Stimulated activated CD8-positive, alpha-beta memory T cell treated with anti-CD3 and anti-CD28 coated beads, Interleukin-7, amount 100 ng/mL, for 4 hours (primary cell): ENCODE measurements at places on chromosomes 3 and 15.
A peak's percentile ranks its signal among the peaks of the same experiment; 100 is the strongest.

DNA sequence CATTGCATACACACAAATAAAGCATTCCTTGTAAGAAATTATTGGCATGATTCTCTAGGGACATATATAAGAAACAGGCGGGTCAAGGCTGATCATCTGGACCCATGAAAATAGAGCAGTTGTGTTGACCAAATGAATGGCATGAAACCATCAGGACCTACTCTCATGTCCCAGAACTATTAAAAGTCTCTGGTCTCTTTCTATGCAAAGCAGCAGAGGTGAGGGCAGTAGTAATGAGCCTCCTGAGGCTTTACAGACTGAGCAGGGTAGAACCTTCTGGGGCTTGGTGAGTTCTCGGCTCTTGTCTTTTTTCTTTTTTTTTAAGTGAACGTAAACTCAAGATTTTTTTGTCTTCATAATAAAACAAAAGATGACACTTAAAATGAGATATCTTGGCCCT is 9.3 kb downstream of the GLDN start:
- DNase-seq, result no peak

DNA sequence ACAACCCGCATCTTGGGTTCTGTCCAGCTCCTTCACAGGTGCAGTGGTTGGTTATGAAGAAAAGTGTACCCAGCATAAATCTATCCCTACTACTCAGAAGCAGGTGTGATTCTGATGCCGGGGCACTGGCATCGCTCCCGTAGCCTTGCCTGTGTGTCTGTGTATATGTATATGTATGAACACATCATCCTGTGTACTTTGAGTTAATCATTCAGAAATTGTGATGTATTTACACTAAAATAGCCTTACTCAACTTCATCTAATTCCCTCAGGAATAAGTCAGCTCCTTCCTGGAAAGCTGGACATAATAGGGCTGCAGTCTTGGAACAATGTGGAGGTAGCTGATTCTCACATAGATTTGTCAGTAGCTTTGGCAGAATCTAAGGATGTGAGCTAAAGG is 6.7 kb upstream of the ZBED2 start:
- DNase-seq, result no peak

DNA sequence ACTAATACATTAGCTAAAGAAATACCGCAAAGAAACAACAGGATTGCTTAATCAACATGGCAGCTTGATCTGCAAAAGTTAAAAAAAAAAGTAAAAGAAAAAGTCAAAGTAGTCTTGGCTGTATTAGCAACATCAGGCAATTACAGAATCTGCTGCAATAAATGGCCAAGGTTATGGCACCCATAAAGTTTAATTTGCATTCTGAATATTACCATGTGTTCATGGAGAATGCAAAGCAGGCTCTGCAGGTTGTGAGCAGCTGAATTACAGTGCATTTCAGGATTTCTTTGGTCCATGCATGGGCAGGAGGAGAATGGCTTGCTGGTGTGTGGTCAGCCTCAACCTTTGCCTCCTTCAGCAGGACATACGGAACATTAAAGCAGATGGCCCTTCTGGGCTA is 199.1 kb upstream of the AZI2 start:
- DNase-seq, result no peak

DNA sequence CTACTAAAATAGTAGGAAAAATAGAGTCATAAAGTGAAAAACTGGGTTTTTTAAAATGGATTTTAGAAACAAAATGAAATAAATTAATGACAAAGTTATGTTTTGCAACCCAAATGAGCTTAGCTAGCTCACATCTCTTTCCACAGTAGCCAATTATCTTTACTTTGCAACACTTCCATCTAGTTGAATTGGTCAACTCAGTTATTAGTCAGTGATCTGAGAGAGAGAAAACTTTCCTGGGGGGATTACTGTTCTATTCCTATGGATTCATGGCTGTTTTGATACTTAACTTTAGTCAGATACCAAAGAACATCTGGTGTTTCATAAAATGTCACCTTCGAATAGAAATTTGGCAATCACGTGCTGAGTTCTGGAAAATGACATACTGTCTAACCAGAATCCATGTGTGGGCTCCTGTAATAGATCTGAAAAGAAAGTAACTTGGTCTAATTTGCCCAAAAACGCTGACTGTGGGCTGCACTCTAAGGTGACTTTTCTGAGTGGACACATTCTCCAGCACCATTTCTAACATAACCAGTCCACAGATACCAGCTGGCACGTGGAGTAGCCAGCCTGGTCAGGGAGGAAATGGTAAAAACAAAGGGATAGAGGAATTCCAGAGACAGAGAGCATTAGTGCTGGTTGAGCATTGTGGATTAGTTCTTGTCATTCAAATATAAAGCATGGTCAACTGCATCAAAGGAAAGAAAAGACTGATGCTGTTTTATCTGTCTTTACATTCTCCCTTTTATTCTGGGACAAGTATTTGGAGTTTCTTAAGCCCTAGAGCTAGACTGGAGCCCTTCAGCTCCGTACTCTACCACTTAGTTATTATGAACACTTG is 45.2 kb upstream of the CCDC80 start:
- no peak for DNase-seq

GRCh38 chr15:39275066-39275465 is 305.8 kb upstream of the THBS1 start:
- DNase-seq, result no peak

GRCh38 chr15:101660005-101660404 is 7.8 kb upstream of the TM2D3 start:
- DNase-seq, result no peak

DNA sequence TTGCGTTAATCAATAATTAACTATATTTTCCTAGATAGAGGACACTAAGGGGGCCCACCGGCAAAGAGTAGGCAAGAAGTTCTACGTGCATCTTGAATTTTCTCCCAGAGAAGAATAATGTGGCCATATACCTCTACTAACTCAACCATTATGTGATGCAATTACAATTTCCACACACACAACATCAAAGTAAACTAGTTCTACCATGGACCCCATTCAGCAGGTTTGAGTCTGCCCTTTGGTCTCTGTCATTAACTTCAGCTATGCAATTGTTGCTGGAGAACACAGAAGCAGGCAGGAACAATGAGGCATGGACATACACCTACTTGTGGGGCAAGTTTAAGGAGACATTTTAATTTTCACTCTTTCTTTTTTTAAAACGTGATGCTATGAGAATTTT is 705.9 kb downstream of the PDCD6IP start:
- no peak for DNase-seq

DNA sequence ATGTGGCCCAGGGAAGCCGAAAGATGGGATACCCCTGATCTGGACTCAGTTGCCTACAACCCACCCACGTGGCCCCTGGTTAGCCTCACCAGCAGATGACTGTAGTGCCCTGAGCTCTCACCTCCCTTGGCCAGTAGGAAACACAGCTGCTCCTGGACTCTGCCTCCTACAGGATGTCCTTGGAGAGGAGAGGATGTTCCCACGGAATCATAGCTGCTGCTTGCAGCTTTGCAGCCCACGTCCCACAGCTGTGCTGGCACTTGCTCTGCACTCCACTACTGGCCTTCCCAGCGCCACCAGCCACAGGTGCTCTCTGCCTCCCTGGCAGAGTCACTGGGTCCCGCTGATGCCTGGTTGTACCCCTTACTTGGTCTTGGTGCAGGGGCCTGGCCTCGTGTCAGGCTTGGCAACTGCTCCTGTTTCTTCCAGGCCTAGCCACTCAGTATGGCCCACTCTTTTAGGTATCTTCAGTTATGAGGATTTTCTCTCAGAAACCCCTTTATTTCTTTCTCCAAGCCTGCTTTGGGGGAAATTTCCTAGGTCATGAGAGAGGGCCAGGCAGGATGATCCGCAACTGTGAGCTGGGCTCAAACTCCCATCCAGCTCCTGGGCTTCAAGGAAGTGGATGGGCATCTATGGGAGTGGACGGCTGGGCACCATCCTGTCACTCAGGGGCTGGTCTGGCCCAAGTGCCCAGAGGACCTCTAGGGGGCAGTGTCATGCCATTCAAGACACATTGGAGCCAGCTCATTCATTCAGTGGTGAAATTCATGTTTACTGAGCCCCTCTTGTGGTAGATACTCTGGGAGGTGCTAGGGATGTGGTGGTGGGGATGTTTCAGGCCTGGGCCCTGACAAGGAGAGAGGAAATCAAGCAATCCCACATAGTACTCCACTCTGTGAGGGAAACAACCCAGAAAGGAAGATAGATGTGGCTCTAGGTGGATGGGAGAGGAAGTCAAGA is 16.2 kb upstream of the VILL start:
- peak; percentile 29 for DNase-seq

DNA sequence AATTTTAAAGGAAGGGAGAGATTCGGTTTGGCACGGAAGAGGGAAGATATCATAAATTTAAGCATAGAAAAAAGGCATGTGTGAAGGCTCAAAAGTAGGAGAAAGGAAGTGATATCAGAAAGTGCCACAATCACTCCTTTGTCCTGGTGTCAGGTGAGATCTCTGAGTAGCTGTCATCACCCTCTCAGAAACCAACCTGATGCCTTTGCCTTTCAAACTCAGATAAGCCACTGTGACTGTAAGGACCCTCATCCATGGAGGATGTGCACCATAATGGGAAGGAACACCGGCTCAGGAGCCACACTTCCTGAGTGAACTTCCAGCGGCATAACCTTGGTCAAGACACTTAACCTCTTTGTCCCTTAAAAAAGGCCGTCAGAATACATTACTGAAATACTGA is 318.7 kb upstream of the SEMA6D start:
- DNase-seq, result no peak

- DNase-seq, result peak; percentile 54
Measured at GRCh38 chr3:196643201-196643749, 3.8 kb downstream of the NRROS start.

- DNase-seq, result no peak
Measured at GRCh38 chr3:32641356-32641755, 43.6 kb upstream of the CNOT10 start.

DNA sequence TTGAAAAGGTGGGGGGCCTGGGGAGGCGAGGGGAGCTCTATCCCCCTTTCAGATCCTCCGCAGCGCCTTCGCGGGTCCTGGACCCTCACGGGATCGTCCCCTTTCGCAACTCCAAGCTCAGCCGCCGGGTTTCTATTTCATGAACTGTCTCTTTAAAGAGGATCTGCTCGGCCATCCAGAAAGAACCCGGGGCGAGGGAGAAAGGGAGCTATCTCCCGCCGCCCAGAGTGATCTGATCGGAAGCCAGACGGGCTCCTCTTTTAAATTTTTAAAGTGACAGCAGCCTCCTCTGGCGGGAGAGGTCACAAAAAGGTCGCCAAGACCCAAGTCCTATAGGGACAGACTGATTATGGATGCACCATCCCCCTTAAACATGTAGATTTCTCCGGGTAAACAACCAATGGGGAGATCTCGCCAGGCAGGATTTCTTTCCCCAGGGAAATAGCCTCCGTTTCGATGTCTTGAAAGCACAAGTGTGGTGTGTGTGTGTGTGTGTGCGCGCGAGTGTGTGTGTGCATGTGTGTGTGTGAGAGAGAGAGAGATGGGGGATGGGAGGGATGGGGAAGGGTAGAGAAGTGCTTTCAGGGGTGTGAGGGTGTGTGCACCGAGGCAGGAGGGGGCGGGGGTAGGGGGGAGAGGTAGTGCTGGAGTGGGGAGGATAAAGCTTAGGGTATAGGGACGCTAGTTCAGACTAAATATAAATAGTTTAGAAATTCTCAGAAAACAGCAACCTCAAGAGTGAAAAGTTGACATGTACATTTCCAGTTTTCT is 516.1 kb downstream of the MECOM start:
- DNase-seq, result no peak

GRCh38 chr3:37989821-37990480 is 635 bp upstream of the VILL start:
- no peak for DNase-seq

DNA sequence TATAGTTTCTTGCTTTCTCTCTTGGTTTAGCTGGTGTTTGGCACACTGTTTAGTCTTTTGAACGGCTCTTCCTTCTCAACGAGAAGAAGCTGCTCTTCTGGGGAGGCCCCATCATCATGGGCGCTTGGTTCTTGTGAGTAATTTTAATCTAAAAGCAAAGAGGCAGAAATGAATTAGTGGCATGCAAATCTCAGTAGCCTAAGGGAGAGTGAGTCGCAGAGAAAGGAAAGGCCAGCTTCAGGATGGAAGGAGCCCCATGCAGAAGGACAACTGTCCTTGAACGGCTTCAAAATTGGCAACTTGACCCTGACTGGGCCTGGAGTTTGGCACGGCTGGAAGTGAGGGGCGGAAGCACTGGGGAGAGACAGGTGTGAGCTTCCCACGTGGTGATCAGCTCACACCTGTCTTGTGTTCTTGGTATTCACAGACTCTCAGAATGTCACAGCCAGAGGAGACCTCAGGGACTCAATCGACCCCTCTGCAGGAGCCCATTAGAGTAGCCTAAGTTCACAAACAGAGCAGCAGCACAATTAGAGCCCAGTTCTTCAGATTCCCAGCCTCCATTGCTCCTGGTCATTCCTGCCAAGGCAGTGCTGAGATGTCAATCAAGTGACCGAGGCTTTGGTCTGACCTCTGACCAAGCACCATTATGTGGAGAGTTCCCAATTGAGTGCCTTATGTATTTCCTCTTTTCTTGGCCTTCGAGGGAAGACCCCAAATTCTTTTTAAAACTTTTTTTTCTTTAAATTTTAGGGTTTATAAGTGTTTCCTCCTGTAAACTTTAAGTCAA is 41.3 kb upstream of the ETV5 start:
- no peak for DNase-seq

DNA sequence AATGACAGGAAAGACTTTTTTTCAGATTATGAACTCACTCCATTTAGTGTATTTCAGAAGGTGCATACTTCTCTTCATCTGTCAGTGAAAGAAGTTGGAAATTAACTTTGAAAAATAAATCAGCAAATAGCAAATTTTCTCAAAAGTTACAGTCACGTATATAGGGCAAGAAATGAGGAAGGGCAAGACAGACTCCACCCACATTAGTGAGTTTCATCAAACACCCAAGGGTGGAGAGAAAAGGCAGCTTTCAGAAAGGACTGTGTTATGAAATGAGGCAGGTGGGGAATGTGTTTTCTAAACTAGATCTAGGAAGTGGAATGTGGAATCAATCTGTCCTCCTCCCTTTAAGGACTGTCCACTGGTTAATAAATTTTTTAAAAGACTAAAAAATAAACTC is 2.9 kb downstream of the SLC22A13 start:
- no peak for DNase-seq

GRCh38 chr15:57505056-57505715 is 86.5 kb upstream of the MYZAP start:
- DNase-seq, result no peak

GRCh38 chr3:37785736-37786135 is 75.9 kb upstream of the CTDSPL start:
- no peak for DNase-seq

GRCh38 chr3:112519424-112520001 is 20.2 kb upstream of the BTLA start:
- no peak for DNase-seq
